Fibroblast of the aortic adventitia (primary cell): ENCODE measurements at places on chromosomes 7 and 10.

DNA sequence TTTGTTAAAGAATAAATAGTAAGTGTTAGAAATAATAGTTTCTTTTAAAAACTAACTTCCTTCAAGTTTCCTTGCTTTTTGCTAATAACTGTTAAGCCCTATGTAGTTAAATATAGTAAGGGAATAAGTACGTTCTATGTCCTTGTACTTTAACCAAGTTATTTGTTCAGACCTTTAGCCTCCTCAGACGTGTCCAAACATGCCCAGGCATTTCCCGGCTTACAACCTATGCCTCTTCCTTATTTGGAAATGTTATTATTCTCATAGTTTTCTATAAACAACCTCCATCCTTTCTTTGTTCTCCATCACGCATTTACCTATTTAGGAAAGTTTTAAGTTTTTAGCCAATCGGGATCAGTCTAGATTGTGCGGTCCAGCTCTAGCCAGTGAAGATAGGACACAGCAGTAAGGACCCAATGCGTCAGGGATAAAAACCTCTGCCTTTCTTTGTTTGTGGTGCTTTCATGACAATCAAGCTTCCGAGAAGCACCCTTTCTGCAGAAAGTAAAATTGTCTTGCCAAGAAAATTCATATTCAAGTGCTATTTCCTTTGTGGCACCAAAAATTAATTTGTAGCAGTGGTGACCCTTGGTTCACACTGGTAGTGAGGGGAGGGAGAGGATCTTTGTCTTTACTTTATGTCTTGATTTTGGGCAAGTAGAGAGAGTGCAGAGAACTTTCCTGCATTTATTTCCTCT is 851.3 kb upstream of the POM121L12 start:
- no peak for DNase-seq

- DNase-seq: peak; percentile 56
These were observed 140.9 kb upstream of the FAM3C start for GRCh38 chr7:121537031-121537430.

- no peak for DNase-seq
These were observed 235.7 kb downstream of the PRPF18 start for GRCh38 chr10:13822490-13822889.

DNA sequence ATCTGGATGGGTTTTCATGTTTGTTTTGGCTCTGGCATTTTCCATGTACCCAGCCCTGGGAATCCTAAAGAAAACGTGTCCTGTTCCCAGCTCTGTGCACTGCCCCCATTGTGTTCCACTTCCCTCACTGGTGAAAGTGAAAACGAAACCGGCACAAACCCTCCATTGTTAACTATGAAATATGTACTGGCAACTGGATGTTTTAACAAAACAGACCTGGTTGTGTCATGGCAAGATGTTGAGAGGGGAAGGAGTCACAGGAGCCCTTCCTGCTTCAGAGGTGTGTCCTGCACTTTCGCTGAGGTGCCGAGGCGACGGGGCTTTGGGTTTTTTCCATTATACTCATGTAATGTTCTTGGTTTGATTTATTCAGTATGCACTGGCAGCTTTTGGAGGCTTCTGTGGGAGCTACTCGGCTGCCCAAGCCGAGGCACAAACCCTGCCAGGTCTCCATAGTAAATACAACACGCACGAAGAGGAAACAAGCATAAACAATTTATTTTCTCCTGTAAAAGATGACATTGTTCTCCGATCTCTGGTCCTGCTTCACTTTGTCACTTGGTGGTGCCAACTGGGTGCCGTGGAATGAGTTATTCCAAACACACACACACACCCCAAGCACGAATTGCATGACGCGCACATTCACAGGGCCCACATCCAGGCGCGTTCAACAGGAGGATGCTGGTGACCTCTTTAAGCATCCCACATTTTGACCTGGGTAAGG is 118.2 kb downstream of the CDK6 start:
- peak; percentile 82 for DNase-seq

DNA sequence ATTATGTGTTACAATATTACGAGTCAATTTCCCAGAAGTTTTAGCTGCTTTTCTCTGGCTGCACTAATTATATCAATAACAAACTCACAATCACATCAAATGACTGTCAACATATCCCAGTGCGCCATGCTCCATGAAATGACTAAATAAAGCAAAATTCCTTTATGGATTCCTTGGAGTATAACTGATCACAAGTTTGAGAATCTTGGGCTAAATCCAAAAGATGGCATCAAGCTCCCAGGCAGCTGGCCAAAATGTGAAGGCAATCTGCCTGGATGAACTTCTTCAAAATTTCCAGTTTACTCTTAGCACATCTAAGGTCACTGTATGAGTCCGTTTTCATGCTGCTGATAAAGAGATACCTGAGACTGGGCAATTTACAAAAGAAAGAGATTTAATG is 210.8 kb downstream of the CCSER2 start:
- DNase-seq: peak; percentile 33

DNA sequence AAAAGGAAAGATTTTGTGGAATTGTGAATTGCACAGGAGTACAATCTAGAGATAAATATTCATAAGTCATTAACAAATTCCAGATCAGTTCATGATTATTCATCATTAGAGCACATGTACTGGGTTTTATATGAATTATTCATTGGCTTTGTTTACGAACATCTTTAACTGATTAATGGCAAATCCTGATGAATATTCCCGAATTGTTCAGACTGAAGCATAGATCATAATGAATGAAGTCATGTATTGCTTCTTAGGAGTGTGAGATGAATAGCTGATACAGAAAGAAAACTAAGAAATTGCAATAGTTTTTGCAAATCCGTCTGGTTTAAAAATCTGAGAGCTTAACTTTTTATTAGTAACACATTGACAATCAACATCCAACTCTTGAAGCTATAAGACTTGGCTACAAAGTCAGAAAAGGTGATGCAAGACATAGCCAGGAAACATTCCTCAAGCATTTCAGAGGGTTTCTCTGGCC is 183.6 kb upstream of the DGKB start:
- DNase-seq: peak; percentile 65

DNA sequence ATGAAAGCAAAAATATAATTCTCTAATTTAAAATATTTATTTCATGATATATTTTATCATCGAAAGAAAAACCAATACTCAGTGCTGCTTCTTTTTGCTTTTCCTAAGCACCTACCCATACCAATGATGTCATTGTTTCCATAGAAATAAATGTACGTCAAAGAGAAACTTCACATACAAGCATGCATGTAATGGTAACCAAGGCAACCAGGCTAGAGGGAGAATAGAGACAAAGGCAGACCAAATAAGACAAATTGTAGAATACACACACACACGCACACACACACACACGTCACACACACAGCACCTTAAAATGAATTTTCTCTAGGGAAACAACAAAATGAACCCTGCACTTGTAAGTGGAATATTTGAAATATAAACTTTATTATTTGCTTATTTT is 75.5 kb downstream of the MACC1 start:
- DNase-seq: no peak

DNA sequence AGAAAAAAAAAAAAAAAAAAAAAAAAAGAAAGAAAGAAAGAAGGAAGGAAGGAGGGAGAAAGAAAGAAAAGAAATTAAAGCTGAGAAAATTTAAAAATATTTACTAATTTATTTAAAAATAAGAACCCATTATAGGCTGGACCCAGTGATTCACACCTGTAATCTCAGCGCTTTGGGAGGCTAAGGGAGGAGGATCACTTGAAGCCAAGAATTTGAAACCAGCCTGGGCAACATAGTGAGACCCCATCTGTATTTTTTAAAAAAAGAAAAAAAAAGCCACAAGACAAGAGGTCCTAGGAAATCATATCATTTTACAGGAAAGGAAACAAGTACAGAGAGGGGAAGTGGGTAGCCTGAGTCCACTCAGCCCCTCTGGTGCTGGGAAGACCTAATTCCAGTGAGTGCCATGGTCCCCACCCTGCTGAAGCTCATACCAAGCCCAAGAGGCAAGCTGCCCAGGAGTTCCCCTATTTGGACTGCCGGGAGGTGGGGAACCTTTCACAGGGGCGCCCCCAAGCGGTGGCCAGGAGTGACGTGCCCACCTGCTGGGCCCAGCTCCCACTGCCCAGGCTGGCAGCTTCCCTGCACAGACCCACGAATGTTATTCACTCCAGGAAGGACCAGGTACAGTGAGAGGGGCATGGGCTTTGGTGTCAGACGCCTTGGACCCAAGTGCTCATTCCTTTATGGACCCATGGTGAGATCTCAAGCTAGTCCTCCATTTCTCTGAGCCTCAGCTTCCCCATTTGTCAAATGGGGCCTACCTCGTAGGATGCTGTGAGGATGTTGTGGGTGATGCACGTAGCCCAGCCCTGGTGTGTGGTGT is 133.6 kb downstream of the ZMIZ1 start:
- peak; percentile 55 for DNase-seq

DNA sequence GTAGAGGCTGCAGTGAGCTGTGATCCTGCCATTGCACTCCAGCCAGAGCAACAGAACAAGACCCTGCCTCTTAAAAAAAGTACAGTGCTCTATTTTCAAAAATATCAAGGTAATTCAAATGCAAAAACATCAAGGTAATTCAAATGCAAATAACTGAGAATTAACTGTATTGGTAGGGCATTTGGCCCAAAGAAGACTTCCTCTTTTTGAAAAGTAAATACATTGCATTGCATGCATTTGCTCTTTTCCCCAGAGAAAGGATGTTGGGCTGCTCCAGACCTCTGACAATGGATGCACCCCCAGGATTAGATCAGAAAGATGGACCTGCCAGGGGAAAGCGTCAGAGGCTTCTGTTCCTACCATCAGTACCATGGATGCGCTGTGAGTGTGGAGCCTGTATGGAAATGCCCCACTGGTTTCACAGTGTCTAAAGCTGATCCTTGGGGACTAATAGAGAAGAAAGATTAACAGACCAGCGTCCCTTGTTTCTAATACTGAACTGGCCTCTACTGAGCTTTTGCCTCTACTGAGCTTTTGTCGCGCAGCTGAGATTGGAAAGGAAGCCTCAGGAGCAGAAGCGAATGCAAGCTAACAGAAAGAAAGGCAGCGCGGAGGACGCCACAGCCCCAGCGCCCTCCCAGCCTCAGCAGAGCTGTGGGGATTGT is 93.5 kb upstream of the LYZL2 start:
- no peak for DNase-seq

DNA sequence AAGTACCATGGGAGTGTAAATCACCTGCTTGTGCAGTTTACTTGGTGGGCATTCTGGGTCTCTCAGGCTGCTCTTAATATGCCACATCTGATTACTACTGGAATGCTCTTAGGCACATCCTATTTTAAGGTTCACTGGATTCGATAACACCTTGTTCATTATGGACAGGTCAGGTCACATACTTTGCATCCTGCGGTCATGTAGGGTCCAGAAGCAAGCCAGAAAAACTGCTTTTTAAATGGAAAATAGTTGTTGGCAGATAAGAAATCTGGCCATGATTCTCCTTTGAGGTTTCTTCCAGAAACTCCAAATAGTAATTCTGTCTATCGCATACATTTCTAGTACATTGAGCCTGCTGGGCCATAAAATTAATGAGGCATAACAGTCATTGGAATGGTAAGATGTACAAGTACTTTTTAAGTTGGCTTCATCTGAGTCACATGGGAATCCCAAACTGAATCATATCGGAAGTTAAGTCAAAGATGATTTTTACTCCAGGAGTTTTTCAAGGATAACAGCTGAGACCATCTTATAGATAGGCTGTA is 371.9 kb downstream of the LRRTM3 start:
- DNase-seq: no peak

DNA sequence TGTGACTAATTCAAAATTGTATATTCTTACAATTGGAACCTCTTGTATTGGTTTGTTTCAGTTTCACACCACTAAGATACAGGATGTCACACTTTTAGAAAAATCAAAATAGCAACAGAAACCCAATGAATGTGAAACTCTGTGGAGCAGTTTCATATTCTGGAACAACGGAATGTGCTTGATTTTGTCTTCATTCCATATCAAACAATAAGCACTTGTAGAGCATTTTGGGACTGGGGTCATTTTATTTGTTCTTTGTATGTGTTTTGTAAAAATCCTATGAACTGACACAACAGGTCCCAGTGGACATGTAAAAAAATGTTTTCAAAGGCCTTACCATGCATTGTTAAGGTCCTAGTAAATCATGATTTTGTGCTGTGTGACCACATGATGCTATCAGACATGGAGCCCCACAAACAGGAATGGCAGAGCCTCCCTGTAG is 123.1 kb downstream of the DKK1 start:
- no peak for DNase-seq

- DNase-seq: peak; percentile 80
These were observed 64.9 kb downstream of the CRPPA start for GRCh38 chr7:16356301-16356958.

GRCh38 chr10:30782537-30783461 is 153.2 kb upstream of the LYZL2 start:
- peak; percentile 80 for DNase-seq

GRCh38 chr7:71817916-71818315 is 594.2 kb downstream of the CALN1 start:
- no peak for DNase-seq

GRCh38 chr7:29140873-29141468 is 5.4 kb downstream of the CPVL start:
- no peak for DNase-seq

DNA sequence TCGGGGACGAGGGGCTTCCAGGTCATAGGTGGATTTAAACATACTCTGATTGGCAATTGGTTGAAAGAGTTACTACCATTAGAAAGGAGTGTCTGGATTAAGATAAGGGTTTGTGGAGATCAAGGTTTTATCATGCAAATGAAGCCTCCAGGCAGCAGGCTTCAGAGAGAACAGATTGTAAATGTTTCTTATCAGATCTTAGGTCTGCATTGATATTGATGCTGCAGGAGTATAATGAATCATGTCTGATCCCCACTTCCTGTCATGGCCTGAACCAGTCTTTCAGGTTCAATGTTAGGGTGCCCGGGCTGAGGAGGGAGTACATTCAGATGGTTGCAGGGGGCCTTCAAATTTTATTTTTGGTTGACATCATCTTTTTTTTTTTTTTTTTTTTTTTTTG is 51.4 kb downstream of the SH3PXD2A start:
- no peak for DNase-seq

DNA sequence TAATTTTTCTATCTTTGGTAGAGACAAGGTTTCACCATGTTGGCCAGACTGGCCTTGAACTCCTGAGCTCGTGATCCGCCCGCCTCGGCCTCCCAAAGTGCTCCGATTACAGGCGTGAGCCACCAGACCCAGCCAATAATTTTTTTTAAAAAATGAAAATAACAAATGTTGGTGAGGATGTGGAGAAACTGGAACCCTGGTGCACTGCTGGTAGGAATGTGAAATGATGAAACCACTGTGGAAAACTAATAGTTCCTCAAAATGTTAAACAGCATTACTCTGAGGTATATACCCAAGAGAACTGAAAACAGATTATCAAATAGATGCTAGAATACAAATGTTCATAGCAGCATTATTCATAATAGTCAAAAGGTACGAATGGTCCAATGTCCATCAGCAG is 23.0 kb upstream of the YWHAG start:
- DNase-seq: no peak

- no peak for DNase-seq
These were observed 41.3 kb downstream of the GRK5 start for GRCh38 chr10:119248681-119249080.

DNA sequence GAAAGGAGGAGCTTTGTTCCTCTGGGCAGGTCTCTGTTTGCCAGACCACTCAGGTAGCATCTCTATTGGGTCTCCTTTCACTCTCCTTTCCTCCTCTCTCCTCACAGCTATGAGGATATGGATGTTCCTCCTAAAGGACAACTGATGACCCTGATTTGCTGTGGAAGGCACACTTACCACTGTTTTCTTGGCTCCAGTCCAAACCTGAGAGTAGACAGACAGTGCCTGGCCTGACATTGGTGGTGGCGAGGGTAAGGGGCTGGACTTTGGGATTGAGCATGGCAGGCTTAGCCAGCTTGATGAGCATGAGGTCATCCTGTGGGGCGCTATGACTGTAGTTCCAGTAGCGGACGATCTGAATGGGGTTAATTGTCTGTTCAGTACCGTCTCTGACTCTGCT is 3.6 kb downstream of the PRSS37 start:
- no peak for DNase-seq

- no peak for DNase-seq
These were observed 37.0 kb upstream of the GLCCI1 start for GRCh38 chr7:7931626-7932025.
